ENCODE measurements at places on chromosomes 5 and 9.
A peak's percentile ranks its signal among the peaks of the same experiment; 100 is the strongest.

DNA sequence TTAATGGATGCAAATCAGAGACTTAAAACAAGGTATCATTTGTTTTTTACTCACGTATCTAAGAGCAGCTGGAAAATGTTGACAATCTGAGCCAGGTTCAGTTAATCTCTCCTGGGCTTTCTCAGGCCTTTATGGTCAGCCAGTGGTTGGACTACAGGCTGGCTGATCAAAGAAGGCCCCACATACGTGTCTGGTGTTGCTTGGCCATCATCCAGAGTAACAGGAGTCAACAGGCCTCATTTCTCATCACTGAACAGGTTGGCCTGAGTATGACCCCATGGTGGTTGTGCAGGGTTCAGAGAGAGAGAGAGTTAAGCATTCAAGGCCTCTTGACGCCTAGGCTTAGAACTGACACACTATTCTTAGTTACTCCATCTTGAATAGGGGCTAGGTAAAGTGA lies 97.0 kb upstream of the VLDLR start:
- peak; percentile 85 for DNase-seq

GRCh38 chr5:117431091-117431490 lies 856.5 kb upstream of the SEMA6A start:
- no peak for DNase-seq

GRCh38 chr5:98913911-98914310 lies 14.9 kb downstream of the CHD1 start:
- DNase-seq = no peak

DNA sequence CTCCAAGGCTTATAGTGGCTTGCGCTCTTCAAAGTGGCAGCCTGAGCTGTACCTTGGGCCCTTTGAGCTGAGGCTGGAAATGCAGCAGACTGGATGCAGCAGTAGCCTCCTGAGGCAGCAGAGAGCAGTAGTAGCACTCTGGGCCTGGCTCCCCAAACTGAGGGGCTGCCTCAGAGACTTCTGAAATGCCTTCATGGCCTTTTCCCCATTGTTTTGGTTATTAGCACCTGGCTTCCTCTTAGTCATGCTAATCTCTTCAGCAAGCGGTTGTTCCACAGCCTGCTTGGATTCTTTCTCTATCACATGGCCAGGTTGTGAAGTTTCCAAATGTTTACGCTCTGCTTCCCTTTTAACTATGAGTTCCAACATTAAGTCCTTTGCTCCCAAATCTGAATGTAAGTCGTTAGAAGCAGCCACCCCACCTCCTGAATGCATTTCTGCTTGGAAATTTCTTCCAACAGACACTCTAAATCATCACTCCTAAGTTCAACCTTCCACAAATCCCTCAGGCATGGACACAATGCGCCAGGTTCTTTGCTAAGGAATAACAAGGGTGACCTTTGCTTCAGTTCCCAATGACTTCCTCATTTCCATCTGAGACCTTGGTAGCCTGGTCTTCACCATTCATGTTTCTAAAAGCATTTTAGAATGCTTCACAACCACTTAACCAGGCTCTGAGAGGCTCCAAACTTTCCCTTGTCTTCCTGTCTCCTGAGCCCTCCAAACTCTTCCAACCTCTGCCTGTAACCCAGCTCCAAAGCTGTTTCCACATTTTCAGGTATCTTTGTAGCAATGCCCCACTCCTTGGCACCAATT lies 145.8 kb downstream of the ZDHHC21 start:
- no peak for DNase-seq

DNA sequence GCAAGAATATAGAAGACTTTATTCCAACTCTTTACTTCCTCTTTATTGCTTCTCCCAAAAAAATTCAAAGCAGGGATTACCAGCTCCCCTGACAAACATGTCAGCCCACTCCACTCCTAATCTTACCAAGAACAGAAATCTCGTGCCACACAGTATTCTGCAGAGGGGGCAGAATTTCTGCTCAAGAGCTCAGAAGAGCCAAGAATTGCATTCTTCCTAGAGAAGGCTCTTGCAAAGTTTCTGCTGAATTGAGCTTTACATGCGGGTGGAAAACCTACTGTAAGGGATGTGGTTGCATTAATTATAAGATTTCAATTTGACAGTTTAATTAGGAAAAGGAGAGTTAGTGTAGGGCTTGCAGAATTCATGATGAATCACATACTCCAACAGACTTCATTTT lies 428.5 kb downstream of the CETN3 start:
- no peak for DNase-seq

DNA sequence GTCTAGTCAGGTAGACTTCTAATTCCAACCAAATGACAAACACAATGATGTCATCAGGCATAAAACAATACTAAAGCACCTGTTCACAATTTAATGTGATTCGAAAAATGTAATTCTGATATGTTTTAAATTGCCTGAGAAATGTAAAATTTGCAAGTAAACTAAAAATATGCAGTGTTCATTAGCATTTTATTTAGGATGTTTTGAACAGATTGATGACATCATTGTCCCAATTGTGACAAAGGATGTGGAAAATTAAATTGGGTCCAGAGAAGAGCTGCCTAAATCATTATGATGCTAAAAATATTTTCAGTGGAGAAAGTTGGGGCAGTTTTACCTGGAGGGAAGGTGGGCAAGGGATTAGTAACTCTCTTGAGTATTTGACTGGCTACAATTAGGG lies 86.5 kb downstream of the CFAP90 start:
- no peak for DNase-seq

DNA sequence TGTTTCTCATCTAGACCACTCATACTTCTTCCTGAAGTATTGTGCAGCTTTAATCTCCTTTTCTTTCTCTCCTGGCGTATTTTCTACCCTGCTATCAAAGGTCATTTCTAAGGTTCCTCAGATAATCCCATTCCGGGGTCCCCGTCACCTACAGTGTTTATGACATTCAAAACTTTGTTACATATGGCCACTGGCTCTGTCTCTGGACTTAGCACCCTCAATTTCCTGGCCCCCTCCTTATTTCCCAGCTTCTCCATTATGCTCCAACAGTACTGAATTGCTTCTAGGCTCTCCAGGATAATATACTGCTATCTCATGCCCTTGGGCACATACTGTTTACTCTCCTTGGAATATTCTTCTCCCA lies 31.2 kb downstream of the RFK start:
- no peak for DNase-seq

GRCh38 chr9:113219969-113220368 lies 1.1 kb downstream of the FKBP15 start:
- DNase-seq = peak; percentile 72

GRCh38 chr9:130026583-130027340 lies 16.2 kb downstream of the FNBP1 start:
- DNase-seq = no peak

GRCh38 chr5:1726469-1726865 lies 73.2 kb downstream of the MRPL36 start:
- no peak for DNase-seq

DNA sequence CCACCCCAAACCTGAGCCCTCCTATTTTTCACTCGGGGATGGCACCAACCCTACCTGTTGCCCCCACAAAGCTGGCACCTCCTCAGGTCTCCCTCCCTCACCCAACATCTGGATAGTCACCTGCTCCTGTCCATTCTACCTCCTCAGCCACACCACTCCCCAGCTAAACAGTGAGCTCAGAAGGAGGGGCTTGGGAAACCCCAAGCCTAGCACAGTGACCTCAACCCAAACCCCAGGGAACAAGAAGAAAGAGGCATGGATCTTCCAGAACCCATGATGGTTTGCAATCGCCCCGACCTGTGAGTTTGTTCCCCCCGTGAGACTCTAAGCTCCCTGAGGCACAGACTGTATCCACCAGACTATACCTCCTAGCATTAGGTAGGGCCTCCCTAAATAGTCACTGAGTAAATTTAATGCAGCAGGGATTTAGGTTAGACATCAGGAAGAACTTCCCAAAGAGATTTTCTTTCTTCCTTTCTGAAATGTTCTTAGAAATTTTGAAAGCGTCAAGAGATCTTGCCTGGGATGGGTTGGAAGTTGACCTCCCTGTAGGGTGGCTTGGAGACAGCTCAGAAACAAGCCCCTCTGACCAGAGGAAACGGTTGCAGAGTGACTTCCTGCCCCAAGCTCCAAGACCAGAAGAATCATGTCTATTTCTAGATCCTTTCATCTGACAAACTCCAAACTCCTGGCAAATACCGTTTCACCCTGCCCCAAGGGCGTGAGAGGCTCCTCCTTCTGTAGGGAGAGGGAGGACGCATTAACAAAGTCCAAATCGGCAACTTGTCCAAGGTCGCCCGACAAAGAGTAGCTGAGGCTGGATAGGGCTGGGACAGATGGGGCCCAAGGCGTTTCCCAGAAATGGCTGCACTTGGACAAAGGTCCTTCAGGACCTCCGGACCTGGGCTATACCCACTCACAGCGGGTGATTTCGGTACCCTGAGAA lies 4.1 kb downstream of the FIBCD1 start:
- DNase-seq = no peak

DNA sequence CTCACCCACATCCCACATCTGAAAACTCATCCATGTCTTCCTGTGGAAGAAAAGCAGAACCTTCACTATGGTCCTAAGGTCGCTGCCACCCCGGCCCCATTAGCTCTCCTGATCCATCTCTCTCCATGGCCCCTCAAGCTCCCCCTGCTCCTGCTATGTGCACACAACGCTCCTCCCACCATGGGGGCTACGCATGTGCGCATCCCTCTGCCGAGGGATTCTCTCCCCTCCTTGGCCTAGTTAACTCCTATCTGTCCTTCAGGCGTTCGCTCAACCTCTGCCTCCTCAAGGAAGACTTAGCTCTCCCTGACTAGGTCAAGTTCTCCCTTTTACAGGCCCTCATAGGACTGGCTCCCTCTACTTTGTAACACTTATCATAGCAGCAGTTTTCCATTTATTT lies 9.8 kb downstream of the AKNA start:
- DNase-seq = no peak

GRCh38 chr5:75046366-75047142 lies 5.8 kb downstream of the GCNT4 start:
- DNase-seq = peak; percentile 87

DNA sequence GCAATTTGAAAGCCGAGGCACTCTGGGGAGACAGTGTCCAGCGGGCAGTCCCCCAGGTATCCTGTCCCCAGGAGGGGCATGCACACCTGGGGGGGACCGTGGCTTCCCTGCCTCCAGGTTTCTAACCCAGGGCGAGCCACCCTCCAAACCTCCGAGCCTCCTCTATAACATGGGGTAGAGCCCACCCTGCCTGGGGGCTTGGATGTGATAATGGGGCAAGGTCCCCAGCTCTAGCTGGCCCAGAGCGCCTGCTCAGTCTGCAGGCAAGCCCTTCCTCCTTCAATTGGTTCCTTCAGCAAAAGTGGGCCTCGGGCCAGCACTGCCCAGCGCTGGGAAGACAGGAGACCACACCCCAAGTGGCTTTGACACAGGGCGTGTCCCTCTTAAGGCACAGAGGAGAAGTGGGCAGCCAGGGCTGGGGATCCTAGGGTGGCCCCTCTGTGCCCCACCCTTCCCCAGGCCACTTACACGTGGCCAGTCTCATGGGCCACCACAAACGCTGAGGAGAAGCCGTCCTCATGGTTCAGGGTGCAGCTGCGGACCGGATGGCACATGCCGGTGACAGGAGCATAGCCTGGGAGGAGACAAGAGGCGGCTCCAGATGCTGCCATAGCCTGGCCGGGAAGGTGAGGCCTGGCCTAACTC lies 94.3 kb downstream of the ZNF354C start:
- DNase-seq = no peak

DNA sequence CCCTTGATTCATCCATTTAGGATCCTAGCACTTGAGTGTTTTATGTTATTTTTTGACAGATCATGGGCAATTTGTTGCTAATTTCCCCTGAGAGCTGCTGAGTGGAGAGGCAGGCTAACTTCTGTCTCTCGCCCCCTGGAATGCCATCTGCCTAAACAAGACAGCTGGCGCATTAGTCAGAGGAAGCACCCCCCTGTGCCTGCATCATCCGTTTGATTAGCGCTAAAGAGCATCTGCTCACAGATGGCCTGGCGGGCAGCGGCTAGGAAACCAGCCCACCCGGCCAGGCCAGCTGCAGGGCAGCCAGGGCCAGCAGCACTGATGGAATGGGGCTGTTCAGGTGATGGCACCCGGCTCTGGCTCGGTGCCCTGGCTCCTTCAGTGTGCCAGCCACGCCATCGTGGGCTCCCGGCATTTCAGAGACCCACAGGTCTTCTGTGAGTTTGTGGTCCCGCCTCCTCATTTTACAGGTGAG lies 22.9 kb upstream of the ASS1 start:
- DNase-seq = peak; percentile 14

- DNase-seq = no peak
Observed at GRCh38 chr9:138075961-138076649, 198.5 kb downstream of the CACNA1B start.

DNA sequence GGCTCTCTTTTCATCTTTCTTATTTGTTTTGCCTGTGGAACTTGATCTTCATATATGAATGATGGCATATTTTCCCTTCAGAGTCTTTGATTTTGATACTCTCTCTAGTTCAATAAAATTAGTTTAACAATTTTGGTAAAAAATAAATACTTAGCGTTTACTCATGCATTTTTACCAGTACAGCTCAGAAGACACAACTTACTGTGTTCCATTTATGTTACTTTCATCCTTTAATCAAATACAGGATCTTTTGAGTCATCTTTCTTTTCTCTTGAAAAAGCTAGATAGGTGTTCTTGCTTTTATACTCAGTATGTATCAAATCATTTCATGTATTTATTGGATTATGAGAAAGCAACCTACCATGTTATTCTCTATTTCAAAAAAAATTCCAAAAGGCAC lies 47.1 kb upstream of the RICTOR start:
- no peak for DNase-seq

DNA sequence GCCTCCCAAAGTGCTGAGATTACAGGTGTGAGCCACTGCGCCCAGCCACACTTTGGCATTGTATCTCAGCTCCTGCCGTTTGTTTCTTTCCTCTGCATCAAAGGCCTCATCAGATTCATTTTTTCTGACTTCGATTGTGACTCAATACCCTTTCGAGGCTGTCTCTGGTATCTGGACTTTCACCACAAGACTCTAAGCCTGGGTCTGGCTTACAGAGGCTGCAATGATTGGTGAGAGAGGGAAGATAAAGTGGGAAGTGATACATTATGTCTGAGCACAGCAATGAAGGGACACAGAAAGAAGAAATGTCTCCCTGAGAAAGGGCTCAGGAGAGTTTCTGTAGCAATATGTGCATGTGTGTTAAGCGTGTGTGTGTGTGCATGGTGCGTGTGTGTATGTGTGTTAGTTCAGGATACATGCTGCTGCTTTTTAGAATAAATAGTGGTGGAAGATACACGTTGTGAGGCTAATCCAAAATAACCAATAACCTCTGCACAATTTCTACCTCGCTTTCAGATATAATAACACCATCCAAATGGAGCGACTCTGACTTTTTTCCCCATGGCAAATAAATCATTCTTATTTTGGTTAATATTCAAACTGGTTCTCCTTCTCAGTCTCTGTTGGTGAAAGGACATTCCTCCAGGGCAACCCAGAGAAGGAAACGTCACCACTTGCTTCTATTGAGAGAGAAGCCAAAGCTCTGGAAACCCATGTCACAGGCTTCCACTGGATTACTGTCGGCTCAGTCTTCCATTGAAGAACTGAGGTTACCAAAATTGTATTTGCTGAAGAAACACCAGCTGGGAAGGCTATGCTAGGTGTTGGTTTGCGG lies 8.1 kb upstream of the DAB2 start:
- peak; percentile 96 for DNase-seq

GRCh38 chr5:32506201-32506661 lies 61.7 kb upstream of the ZFR start:
- no peak for DNase-seq
